Lower lobe of right lung (tissue), 2 donors: ENCODE measurements at places on chromosomes 16 and 17.

- no peak for DNase-seq
Measured at GRCh38 chr17:82826956-82827355, 12.9 kb downstream of the ZNF750 start.

GRCh38 chr16:66596986-66597848 is 7.3 kb upstream of the CMTM3 start:
- no peak for DNase-seq

GRCh38 chr17:30450125-30451027 is 26.8 kb upstream of the GOSR1 start:
- no peak for DNase-seq

GRCh38 chr17:7011415-7011814 is 1.0 kb upstream of the RNASEK start:
- no peak for DNase-seq
